ENCODE measurements at places on chromosomes 2 and 18. TPM values are rescaled to one million over a fixed set of nuclear protein-coding genes. Genes with fewer than 3 reads are reported as not detected.

The TUBB8B gene
- total RNA-seq: not detected

The C1QL2 gene
- total RNA-seq: not detected

The ERICH2 gene
- total RNA-seq: not detected

The TSHZ1 gene
- 12.5 TPM for total RNA-seq

The PPM1B gene
- total RNA-seq: 32.1 TPM

The UPP2 gene
- total RNA-seq: not detected

The RPRM gene
- not detected for total RNA-seq

The CAPN14 gene
- total RNA-seq: 0.10 TPM

The UGT1A10 gene
- total RNA-seq: not detected

The MRO gene
- total RNA-seq: not detected

The SIX2 gene
- total RNA-seq: not detected

The UGGT1 gene
- 58.7 TPM for total RNA-seq

The C2orf92 gene
- total RNA-seq: 3.3 TPM
